ENCODE measurements at places on chromosomes 5 and 9.

GRCh38 chr9:8486095-8486494 is 686.5 kb upstream of the DMAC1 start:
- H3K27ac ChIP-seq: no peak overlapping the region
- no peaks in the 10 kb centered on the region for H3K27me3 ChIP-seq
- H3K4me1 ChIP-seq: no peaks in the 10 kb centered on the region
- no peak for DNase-seq
- H3K36me3 ChIP-seq: no peaks in the 10 kb centered on the region
- no peak overlapping the region for H3K4me3 ChIP-seq

DNA sequence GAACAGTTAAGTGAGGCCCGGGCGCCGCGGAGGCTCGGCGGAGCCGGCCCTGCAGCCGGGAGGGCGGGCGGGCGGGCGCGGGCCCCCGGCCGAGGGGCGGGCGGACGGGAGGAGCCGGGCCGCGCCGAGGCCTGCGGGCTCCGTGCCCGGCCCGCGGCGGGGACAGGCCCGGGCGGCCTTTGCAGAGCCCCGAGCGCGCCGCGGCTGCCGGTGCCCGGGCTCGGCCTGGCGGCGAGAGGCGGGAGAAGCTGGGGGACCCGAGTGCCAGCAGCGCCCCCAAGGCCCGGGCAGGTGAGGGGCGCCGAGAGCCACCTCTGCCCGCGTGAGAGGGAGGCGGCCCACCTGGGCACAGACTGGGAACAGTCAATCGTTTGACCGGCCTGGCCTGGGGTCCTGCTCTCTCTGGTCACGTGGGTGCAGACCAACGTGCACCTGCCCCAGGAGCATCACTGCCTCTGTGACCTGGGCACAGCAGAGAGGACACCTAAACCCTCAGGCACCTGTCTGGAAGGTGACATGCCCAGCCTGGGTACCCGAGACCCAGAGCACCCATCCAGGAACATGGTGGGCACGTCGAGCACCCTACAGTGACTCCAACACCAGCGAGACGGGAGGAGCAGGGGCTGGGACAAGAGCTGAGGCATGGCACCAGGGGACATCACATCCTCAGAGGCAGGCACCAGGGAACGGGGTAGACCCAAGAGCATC is 531 bp downstream of the MVB12B start:
- DNase-seq: no peak
- no peaks in the 10 kb centered on the region for H3K27me3 ChIP-seq
- H3K36me3 ChIP-seq: no peaks in the 10 kb centered on the region
- peak overlapping the region; percentile 80 for H3K4me3 ChIP-seq

- no peaks in the 10 kb centered on the region for H3K4me1 ChIP-seq
- no peaks in the 10 kb centered on the region for H3K27me3 ChIP-seq
- DNase-seq: no peak
- no peak overlapping the region for H3K4me3 ChIP-seq
- H3K36me3 ChIP-seq: no peaks in the 10 kb centered on the region
Measured at GRCh38 chr5:6837519-6838110, 124.4 kb downstream of the TENT4A start.

DNA sequence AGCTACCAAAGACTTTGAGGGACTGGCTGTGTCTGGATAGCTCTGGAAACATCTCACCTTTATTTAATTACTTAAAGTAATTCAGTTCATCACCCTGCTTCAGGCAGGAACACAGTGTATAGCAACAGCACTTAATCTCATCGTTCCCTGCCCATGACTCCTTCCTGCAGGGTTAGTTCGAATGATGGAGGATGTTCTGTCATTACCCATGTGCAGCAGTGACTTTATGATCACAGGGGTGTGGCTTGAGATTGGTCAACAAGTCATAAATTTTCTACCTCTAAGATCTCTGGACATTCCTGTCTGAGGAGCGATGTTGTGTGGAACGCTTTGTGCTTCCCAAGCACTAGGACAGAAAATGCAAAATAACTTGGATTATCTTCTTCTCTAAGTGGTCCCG is 37.1 kb upstream of the PRUNE2 start:
- no peaks in the 10 kb centered on the region for H3K36me3 ChIP-seq
- no peak for DNase-seq
- no peaks in the 10 kb centered on the region for H3K4me1 ChIP-seq
- no peak overlapping the region for H3K27ac ChIP-seq
- no peak overlapping the region for H3K4me3 ChIP-seq

- H3K27me3 ChIP-seq: no peaks in the 10 kb centered on the region
- H3K27ac ChIP-seq: no peak overlapping the region
- no peak overlapping the region for H3K4me3 ChIP-seq
- no peaks in the 10 kb centered on the region for H3K4me1 ChIP-seq
- no peaks in the 10 kb centered on the region for H3K36me3 ChIP-seq
Measured at GRCh38 chr5:156883316-156883875, 33.3 kb downstream of the PPP1R2B start.

GRCh38 chr5:10250806-10251276 is 761 bp downstream of the CCT5 start:
- peaks cover 6% of the 10 kb centered on the region for H3K36me3 ChIP-seq
- peak overlapping the region; percentile 64 for H3K4me3 ChIP-seq
- peaks cover 8% of the 10 kb centered on the region for H3K4me1 ChIP-seq
- peak overlapping the region; percentile 96 for H3K27ac ChIP-seq
- DNase-seq: peak; percentile 41

DNA sequence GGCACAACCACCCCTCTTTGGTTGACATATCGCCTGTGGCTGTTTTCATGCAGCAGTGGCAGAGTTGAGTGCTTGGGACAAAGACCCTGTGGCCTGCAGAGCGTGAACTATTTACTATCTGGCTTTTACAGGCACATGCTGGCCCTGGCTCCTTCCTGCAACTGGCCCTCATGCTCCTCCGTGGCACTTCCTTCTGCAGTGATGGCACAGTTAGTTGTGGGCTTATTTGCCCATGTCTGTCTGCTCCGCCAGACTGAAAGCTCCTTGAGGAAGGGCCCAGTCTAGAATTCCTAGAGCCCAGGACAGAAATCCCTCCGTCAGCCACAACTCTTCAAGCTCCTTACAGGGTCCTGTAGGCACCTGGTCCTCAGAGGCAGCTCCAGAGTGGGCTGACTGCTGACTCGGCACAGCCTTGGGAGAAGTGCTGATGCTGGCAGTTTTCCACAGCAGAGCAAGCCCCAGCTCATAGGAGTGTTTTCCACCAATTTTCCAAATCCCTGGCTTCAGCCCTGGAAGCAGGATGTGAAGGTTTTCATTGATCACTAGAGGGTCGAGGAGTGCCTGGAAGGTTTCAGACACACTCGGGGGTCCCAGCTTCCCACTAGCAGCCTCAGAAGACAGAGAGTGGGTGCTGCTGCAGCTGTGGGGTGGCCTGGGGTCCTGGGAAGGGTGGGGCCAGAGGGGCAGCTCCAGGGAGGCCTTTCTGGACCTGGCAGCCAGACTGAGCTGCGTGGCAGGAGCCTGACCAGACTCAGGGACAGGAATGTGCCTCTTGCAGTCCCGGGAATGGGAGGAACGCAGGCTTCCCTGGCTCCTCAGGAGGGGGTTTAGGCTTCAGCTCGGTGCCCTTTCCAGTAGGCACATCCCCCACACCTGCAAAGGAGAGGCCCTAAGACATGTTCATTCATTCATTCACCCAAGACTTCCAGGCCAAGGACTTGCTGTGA is 56.5 kb upstream of the ANGPTL2 start:
- no peaks in the 10 kb centered on the region for H3K36me3 ChIP-seq
- no peak overlapping the region for H3K27ac ChIP-seq
- no peak for DNase-seq
- H3K4me3 ChIP-seq: no peak overlapping the region
- no peaks in the 10 kb centered on the region for H3K27me3 ChIP-seq

DNA sequence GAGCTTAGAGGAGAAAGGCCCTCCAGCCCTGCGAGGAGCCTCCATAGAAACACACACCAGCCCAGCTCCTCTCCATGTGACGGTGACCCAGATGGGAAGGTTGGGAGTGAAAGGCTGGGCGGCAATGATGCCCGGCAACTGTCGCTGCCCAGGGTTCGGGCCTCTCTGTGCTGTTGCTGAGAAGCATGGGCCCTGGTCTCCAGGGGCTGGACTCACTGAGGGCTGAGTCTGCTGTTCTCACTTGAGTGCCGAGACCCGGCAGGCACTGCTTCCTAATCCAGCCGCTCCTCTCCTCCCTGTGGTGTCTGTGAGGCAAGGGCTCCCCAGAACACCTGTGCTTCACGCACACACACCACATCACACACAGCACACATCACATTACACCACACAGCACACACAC is 493.6 kb downstream of the GADD45G start:
- peaks cover 6% of the 10 kb centered on the region for H3K27me3 ChIP-seq
- H3K4me1 ChIP-seq: no peaks in the 10 kb centered on the region
- DNase-seq: no peak
- H3K4me3 ChIP-seq: no peak overlapping the region
- no peaks in the 10 kb centered on the region for H3K36me3 ChIP-seq

DNA sequence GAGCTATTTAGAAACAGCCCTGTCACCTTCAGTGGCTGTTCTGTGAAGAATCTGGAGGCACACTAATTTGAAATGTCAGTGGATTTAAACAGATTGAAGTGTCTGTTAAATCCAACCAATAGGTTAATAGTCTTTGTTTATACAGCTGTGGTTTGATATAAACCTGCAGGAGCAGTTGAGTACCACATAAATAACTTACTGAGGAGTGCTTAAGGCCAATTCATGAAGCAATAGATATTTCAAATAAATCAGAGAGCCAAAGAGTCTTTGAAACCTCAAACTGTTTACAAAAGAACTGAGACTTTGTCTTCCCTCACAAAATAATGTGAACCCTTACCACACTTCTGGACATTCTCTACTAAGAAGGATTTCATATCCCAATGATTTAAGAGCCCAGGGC is 111.9 kb downstream of the FEM1C start:
- H3K4me1 ChIP-seq: 0 out of 2 replicates have a peak, but pooled peaks cover 2% of the 10 kb centered on the region
- peak; percentile 61 for DNase-seq
- H3K36me3 ChIP-seq: no peaks in the 10 kb centered on the region

DNA sequence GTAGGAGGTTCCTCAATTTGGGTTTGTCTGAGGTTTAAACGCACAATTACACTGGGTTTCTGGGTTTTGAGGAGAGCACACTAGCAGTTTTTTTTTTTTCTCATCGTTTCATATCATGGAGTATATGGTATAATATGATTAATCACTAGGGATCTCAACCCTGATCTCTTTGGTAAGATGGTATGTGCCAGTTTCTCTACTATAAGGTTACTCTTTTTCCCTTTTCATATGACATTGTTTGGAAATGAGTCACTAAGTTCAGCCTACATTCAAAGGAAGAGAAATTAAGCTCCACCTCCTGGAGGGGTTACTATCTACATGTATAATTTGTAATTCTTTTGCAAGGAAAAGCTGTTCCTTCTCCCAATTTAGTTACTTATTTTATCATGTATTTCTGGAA is 35.2 kb downstream of the MTRR start:
- DNase-seq: peak; percentile 81
- H3K4me3 ChIP-seq: no peak overlapping the region
- no peaks in the 10 kb centered on the region for H3K27me3 ChIP-seq
- H3K27ac ChIP-seq: no peak overlapping the region
- H3K4me1 ChIP-seq: peaks cover 10% of the 10 kb centered on the region

DNA sequence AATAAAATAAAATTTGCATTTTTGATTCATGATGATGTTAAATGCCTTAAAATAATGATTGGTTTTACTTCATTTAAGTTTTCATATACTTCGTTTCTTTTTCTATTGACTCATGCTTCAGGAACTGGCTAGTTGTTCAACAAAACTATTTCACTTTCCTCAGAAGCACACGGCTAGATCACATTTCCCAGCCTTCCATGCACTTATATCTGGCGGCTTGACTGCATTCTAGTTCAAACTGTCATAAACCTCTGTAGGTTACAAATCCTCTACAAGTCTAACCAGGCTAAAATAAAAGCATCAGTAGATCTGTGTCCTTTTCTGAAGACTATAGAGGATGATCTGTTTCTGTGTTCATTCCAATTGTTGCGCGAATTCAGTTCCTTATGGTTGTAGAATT is 46.3 kb upstream of the CNTLN start:
- no peaks in the 10 kb centered on the region for H3K27me3 ChIP-seq
- no peak overlapping the region for H3K4me3 ChIP-seq
- no peak overlapping the region for H3K27ac ChIP-seq
- peak; percentile 37 for DNase-seq

GRCh38 chr9:34559624-34560455 is 29.7 kb downstream of the CNTFR start:
- no peaks in the 10 kb centered on the region for H3K36me3 ChIP-seq
- H3K4me3 ChIP-seq: no peak overlapping the region
- H3K4me1 ChIP-seq: peaks cover 9% of the 10 kb centered on the region
- H3K27me3 ChIP-seq: peaks cover 55% of the 10 kb centered on the region
- no peak overlapping the region for H3K27ac ChIP-seq
- peak; percentile 59 for DNase-seq

- H3K36me3 ChIP-seq: no peaks in the 10 kb centered on the region
- no peaks in the 10 kb centered on the region for H3K4me1 ChIP-seq
- H3K27me3 ChIP-seq: no peaks in the 10 kb centered on the region
- no peak overlapping the region for H3K4me3 ChIP-seq
- DNase-seq: no peak
Measured at GRCh38 chr9:25212361-25212760, 465.9 kb downstream of the TUSC1 start.

DNA sequence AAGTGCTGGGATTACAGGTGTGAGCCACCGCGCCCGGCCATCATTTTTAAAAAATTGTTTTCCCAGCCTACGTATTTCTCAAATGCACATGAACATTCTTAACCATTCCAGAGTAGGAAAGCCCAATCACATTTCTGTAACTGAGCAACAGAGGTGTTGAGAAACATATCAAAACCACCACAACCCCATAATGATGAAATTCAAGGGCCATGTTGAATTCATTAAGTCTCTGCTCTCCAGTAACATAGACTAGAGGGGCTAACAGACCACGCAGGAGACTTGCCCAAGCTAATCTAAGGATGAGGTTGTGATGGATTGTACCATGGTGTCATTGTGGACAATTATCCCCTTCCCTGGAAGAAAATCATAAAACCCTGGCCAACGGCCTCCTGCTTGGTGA is 52.9 kb downstream of the MYO10 start:
- no peaks in the 10 kb centered on the region for H3K27me3 ChIP-seq
- H3K4me3 ChIP-seq: no peak overlapping the region
- no peak overlapping the region for H3K27ac ChIP-seq
- peaks cover 36% of the 10 kb centered on the region for H3K4me1 ChIP-seq
- DNase-seq: no peak

- H3K36me3 ChIP-seq: no peaks in the 10 kb centered on the region
- H3K27ac ChIP-seq: no peak overlapping the region
- H3K4me3 ChIP-seq: no peak overlapping the region
- peaks cover 18% of the 10 kb centered on the region for H3K27me3 ChIP-seq
- H3K4me1 ChIP-seq: no peaks in the 10 kb centered on the region
Measured at GRCh38 chr5:131979816-131980215, 31.6 kb downstream of the ACSL6 start.

- H3K4me3 ChIP-seq: no peak overlapping the region
- no peaks in the 10 kb centered on the region for H3K36me3 ChIP-seq
- H3K27ac ChIP-seq: no peak overlapping the region
- H3K4me1 ChIP-seq: peaks cover 4% of the 10 kb centered on the region
- no peak for DNase-seq
Measured at GRCh38 chr9:35478871-35479270, 11.0 kb upstream of the RUSC2 start.

DNA sequence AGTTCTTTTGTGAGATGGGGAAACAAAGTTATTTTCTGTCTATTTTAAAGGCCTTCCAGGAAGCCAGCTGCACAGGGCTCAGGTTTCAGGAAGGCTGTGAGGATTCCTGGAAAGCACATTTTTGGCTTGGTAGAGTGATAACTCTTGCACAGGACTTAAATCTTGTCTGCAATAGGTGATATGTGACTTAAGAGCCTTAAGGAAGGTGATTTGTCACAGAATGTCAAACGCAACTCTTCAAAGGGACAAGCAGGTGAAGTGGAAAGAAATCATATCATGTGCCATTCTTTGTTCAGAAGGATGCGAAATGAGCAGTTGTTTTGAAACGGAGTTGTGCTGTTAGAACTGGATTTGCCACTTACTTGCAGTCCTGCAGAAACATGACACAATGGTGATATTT is 459.3 kb downstream of the MAT2B start:
- H3K36me3 ChIP-seq: no peaks in the 10 kb centered on the region
- H3K4me3 ChIP-seq: no peak overlapping the region
- 0 out of 2 replicates have a peak, but pooled peaks cover 2% of the 10 kb centered on the region for H3K4me1 ChIP-seq
- no peaks in the 10 kb centered on the region for H3K27me3 ChIP-seq
